Right lung (tissue), 10 donors: ENCODE measurements at places on chromosomes 4 and X.

DNA sequence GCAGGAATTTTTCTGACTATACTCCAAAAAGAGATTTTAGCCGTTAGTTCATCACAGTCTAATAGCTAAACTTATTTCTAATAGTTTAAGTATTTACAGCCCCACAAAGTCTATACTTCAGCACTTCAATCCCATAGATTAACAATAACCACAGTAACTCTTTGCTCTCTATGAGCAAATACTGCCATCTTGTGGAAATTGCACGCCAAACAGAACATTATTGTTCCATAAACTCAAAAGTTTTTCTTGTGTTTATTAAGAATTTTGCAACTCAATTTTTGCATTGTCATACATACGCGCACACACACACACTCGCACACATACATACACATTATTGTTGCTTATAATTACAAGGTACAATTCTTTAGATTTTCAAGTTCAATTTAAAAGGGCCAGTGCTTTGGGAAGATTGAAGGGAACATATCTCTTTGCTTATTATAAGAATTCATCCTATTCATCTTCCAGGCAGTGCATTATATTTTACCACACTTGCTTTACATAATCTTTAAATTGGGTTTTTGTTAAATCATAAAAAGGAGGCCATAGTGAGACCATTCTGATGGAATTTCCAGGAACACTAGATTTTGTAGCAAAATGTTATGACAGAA lies 63.8 kb upstream of the ATOH1 start:
- peak; percentile 46 for DNase-seq

DNA sequence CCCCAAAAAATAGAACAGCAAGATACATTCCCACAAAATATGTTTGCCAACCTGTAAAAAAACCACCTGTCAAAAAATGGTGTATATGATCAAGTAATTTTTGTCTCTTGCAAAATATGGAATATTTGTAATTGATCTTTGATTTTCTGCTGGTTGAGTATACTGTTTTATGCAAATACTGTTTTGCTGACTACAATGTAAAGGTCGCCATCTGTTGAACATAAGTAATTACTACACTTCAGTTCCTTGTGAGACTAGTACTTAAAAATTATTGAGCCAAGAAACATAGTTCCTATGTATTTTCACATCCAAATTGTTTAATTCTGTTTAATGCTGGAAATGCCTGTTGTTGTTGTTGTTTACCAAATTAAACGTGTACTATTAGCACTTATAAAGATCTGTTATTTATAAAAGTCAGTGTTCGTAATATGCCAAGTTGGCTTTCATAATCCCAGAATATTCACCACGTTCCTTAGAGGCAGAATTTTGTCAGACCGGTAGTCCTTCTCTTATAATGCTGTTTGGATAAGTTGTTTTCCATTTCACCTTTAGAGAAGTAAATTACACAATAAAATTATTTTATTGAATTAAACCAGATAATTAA lies 144.2 kb downstream of the PDLIM5 start:
- DNase-seq, result peak; percentile 35

DNA sequence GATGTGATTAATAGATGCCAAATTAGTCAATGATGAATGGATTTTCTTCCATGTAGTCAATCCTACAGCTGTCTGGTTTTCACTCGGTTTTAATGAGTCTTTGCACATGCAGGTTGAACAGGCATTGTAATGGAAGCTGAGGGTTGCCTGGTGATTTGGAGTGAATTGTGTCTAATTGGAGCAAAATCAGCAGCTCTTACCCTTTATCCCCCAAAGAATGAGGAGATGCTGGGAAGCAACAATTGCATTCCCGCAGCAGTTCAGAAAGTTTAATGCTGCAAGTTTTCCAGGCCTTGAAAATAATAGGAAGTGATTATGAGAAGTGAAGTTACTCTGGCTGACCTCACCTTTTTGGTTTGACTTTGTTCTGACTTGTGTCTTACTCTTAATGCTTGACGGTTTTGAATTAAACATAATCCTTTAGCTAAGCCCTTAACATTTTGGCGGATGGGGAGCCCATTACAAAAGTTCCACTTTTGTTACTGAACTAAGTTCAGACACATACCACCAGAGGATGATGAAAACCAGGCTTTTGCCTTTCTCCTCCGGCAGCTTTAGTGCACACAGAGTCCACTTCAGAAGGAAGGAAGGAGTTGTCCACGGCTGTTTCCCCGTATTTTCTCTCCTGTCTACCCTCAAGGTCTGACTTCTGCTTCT lies 78.8 kb upstream of the TBC1D9 start:
- no peak for DNase-seq

DNA sequence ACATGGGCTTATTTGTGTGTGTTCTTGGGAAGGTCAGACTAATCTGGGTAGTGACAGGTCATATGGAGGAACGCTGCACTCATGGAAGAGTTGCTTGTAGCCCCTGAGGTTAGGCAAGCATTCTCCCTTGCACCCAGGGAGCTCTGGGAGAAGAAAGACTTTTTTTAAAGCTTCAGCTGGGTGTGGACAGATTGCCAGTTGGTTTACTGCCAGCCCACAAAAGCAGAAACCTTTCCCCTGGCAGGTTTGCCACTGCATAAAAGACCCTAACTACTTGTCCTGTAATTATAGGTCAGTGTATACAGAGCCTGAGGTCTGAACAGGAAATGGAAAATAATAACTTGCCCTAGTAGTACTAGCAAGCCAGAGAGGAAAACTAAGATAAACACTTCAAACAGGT lies 7.4 kb upstream of the NFKB1 start:
- no peak for DNase-seq

- DNase-seq, result no peak
These were observed 22.4 kb upstream of the STIM2 start for GRCh38 chr4:26837993-26838842.

DNA sequence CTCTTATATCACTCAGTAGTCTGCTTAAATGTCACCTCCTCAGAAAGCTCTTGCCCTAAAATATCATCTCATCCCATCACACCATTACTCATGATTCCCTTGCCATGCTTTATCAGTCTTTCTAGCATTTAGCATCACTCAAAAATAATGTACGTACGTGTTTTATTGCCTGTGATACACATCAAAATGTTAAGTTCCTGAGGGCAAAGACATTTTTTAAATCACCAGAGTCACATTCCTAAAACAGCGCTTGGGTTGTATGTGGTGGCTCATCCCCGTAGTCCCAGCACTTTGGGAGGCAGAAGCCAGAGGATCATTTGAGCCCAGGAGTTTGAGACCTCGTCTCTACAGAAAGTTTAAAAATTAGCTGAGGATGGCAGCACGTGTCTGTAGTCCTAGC lies 21.3 kb upstream of the PDLIM5 start:
- no peak for DNase-seq

GRCh38 chrX:144916785-144917184 lies 330.5 kb upstream of the SPANXN1 start:
- DNase-seq, result no peak

DNA sequence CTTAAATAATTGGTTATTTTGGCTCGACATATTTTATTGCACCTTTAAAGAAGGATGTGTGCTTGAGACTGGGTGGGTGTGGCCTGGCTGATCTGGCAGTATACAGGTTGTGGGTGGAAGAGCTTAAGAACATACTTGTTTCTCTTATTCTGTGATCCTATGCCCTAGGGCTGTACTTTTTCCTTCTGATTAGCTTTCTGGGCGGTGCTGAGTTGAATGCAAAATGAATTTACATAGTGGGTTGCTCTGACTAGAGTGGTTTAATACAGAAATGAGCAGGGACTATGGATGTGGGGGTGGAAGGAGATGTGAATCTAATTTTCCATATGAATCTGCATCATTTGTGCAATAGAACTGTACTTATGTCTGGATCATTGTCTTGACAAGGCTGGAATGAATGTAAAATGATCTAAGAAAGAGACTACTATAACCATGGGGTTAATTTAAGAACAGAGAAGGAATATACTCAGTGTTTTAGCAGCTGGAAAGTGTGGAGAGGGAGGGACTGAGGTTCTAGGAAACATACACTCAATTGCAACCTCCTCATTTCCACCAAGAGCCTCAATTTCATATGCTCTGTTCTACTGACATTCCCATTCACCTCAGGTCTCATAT lies 73.7 kb downstream of the RLIM start:
- DNase-seq, result no peak

GRCh38 chr4:53706422-53707032 lies 115.2 kb upstream of the LNX1 start:
- DNase-seq, result peak; percentile 23

- DNase-seq, result no peak
These were observed 97.9 kb downstream of the COX18 start for GRCh38 chr4:72971572-72971971.

- no peak for DNase-seq
These were observed 3.5 kb downstream of the GPR34 start for GRCh38 chrX:41692162-41692749.

DNA sequence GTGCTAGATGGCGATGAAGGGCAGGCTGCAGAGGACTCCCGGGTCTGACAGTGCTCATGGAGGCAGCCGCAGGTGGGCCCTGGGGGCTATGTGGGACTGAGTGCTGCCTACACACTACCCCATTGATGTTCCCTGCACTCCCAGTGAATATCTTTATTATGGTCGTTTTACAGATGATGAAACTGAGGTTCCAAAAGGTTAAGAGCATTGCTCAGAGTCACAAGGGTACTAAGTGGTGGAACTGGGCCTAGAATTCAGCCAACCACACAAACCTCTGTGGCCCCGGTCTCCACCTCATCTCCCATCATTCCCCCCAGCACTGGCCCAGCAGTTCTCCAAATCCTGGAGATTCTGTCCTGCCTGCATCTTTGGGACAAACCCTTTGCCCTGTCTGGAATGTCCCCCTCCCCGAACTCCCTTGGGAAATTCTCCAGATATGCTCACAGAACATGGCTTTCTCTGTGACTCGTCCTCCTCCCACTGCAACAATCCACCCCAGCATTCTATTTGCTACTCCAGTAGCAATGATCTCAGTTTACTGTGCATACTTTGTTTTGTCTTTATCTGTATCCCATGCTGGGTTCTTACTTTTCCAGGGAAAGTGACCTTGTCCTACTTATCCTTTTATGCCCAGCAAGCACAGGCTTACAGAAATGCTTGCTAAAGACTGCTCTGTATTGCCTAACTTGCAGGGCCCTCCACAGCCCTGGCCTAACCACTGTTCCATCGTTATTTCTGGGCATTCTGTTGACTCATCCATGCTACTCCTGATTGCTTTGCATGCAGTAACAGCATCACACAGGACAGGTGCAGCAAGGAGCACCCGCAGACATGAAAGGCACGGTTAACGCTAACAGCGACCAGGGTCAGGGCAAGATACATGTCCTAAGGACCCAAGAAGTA lies 14.0 kb downstream of the PNMA6F start:
- DNase-seq, result no peak

DNA sequence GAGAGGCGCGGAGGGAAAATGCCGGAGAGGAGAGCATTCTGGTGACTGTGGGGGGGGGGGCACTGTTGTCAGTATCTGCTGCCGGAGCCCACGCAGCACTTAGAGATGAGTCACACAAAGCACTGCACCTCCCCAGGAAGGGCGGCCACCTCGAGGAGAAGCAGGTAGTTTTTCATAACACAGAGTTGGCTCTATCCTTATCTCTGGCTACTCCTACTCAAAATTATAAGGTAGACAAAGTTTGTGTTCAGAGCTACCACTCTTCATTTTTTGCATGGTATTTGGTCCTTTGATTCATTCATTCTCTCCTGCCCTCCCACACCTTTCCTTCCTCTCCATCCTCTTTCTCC lies 76.2 kb upstream of the SCOC start:
- DNase-seq, result no peak

DNA sequence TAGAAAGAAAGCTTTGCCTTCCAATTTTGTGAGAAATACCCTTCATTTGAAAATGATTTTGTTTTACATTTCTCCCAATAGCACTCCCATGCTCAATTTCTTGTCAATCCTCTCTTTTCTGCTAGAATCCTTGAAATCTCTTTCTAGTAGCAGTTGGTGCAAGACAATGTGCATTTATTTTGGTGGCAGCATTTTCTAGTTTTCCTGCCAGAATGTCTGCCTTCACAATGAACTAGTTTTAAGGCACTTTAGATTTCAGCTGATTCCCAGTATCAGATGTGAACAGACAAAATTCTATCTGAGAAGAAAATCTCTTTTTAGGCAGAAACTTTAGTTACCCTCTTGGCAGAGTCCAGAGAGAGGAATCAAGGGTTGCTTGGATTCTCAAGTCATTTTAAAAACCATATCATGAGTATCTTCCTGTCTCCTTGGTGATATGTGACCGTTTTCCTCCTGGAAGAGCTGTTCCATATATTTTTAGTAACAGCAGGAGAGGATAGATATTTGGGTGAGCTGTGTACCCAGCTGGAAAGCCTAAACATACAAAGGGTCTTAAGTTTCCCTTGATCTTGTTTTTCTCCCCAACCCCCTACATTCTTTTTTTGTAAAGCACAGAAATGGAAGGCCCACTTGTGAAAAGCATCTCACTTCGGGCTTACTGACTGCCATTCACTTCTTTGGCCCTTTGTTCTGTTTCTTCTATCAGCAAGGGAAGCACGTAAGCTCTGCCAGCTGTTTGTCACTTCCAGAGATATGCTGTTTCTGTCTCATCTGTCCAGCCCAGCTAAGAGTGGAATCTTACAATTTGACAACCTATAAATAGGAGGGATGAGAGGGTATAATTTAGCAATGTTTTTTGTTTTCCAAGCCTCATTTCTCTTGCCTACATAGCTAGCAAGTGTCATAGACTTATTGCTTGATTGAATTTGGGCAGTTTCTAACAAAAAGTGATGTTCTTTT lies 38.7 kb downstream of the TSPAN7 start:
- no peak for DNase-seq

GRCh38 chr4:185249105-185249504 lies 39.7 kb downstream of the SNX25 start:
- DNase-seq, result no peak

DNA sequence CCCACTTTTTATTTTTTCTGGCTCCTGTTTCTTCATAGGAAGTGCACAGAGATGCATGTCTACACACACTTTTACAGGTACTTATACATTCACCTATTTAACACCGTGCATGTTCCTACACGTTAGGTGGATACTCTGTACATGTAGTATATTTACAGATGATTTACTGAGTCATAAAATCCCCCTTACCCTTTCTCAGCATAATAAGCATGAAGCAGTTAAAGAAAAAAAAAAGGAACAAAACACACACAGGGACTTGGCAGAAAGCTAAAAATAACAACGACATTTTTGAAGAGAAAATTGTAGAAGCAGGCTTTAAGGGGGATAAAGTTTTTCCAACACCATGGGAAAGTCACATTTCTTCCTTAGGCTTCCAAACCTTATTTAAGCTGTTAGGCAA lies 96.4 kb upstream of the IQCM start:
- no peak for DNase-seq

- peak; percentile 20 for DNase-seq
These were observed at the start of gene RNF212 for GRCh38 chr4:1113311-1114009. Gene RNF212 (minus strand): TSS chr4:1113564. CDS start chr4:1113464, 100 bp downstream.

DNA sequence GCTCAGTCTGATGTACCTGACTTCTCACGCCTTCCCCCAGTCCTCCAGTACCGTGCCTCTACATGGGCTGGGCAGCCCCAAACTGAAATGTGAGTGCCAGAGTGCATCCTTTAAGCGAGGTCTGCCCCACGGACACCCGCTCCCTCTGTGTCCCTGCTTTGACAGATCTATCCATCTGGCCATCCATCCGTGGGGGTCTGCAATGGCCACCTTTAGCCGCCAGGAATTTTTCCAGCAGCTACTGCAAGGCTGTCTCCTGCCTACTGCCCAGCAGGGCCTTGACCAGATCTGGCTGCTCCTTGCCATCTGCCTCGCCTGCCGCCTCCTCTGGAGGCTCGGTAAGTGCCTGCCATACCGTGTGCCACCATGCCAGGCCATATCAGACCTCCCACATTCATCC lies 827 bp downstream of the PORCN start:
- DNase-seq, result no peak

- DNase-seq, result peak; percentile 30
These were observed 99.0 kb upstream of the DUSP21 start for GRCh38 chrX:44744799-44745198.
